AG08395 (cell line): ENCODE measurements at places on chromosomes 1 and 21.

GRCh38 chr1:201500670-201501120 lies 6.2 kb downstream of the CSRP1 start:
- no peak for DNase-seq

DNA sequence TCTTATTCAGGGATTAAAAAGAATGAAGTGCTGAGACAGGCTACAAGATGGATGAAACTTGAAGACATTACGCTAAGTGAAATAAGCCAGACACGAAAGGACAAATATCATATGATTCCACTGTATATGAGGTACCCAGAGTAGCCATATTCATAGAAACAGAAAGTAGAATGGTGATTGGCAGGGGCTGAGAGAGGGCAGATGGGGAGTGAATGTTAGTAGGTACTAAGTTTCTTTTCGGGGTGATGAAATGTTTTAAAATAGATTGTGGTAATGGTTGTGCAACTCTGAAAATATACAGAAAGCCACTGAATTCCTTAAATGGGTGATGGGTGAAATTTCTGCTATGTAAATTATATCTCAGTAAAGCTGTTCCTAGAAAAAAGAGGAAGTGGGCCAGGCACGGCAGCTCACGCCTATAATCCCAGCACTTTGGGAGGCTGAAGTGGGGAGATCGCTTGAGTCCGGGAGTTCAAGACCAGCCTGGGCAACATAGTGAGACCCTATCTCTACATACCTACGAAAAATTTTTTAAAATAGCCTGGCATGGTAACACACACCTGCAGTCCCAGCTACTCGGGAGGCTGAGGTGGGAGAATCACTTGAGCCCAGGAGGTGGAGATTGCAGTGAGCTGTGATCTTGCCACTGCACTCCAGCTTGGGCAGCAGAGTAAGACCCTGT lies 15.9 kb downstream of the SLC27A3 start:
- DNase-seq = peak; percentile 87

GRCh38 chr1:29960876-29961275 lies 724.6 kb downstream of the PTPRU start:
- DNase-seq = no peak

- no peak for DNase-seq
Measured at GRCh38 chr1:5381491-5381890, 610.7 kb downstream of the NPHP4 start.
